IMR-90 (cell line): ENCODE measurements at places on chromosomes 3 and 15.
A peak's percentile ranks its signal among the peaks of the same experiment; 100 is the strongest.

DNA sequence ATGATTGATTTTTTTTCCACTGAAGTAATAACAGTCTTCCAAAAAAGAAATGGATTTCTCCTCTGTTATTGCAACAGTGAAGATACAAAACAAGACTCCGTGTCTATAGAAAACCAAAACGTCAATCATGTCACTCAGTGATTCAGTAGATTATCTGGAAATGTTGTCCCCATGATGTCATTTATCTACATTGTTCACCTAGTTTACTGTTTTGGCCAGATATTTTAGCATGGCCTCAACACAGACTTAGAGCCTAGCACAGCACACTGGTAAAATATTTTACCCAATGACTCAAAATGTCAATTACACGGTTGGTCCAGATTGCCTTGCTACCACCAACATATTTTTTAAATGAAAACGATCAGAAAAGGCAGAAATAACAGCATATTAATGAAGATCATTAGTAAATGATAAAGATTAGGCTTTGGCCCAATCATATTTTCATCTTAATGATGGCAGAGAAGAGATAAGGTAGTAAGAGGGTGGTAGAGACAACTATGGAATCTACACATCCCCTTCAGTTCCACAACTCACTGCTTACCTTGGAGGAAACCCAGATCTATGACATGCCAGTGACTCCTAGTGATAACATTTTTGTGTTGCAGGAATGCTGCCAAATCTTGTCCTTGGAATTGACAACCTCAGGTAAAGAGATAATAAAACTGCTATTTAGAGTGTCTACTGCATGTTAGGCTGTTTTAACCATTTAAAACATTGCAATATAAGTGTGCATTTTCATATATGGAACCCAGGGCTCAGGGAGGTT is 347.7 kb upstream of the ARPP21 start:
- no peak for DNase-seq

DNA sequence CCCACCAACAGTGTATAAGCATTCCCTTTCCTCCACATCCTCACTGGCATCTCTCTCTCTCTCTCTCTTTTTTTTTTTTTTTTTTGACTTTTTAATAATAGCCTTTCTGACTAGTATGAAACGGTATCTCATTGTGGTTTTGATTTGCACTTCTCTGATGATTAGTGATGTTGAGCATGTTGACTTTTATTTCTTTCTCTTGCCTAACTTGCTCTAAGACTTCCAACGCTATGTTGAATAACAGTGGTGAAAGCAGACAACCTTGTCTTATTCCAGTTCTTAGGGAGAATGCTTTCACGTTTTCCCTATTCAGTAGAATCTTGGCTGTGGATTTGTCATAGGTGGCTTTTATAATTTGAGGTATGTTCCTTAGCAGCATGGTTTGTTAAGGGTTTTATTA is 249.4 kb upstream of the MDFIC2 start:
- DNase-seq = no peak

GRCh38 chr3:130506031-130506430 is 10.9 kb upstream of the COL6A6 start:
- no peak for DNase-seq

- peak; percentile 65 for DNase-seq
Measured at GRCh38 chr15:54150255-54150654, 172.0 kb downstream of the UNC13C start.
